Activated naive CD8-positive, alpha-beta T cell treated with anti-CD3 and anti-CD28 coated beads, Interleukin-2, amount 10 ng/mL, durations not matched to agents 7 days and 5 days (primary cell): ENCODE measurements at places on chromosomes 7 and 10. TPM values are rescaled to one million over a fixed set of nuclear protein-coding genes. Genes with fewer than 3 reads are reported as not detected.

DNA sequence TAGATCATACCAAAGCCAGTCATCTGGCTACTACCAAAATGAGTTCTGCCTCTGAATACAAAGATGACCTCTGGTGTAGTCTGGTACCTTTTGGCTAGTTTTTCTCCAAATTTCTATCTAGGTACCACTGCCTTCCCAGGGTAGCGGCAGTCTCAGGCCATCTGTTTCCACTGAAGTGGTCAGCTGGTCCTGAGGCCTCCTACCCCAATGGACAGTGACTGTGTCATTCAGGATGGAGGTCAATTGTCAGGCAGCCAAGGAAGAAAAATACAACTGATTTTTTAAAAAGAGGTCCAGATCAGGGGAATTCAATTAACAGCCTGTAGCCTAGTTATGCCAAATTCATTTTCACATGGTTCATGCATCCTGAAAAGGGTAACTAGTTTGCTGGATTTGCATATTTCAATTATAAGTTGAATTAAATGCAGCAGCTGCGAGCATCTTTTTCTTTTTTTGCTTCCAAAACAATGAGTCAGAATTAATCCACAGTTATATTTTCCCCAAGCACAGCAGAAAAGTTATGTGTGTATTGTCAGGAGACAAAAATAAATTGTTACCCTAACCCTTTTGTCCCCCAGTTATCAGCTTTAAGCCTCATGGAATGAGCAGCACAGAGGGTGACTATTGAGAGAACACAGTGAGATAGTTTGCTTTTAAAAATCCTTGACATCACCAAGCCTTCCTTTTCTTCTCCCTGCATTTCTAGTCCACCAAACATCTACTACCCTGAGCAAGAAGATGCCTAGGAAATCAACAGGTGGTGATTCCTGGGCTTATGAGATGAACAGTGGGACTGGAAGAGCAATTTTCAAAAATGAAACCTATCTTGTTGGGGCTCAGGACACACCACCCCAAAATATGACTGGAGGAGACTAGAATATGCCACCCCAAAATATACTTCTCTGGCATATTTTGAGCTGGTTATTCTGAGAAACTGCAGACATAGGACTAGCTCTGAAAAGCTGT lies 27.7 kb downstream of the BCCIP start:
- DNase-seq = no peak

GRCh38 chr10:11472158-11472753 lies 139.2 kb downstream of the USP6NL start:
- peak; percentile 67 for DNase-seq

GRCh38 chr10:112752288-112752687 lies 197.8 kb upstream of the TCF7L2 start:
- DNase-seq = no peak

DNA sequence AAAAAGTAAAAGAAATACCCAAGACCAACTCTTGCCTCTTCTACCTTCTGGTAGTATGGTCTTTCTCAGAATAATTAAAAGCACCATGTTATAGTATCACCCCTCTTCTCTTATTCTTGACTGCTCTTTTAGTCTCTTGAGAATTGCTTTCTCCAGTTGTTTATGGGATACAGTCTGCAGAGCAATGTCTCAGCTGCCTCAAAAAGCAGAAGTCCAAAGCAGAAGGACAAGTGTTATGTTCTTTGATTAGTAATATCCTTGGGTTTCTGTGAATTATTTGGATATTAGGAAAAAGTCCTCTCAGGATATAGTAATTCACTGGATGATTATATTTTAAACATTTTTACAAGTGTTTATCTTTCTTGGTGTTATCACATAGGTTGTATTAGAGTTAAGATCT lies 7.4 kb downstream of the TAS2R41 start:
- no peak for DNase-seq

GRCh38 chr7:23373151-23374004 lies 74.2 kb downstream of the MALSU1 start:
- no peak for DNase-seq

DNA sequence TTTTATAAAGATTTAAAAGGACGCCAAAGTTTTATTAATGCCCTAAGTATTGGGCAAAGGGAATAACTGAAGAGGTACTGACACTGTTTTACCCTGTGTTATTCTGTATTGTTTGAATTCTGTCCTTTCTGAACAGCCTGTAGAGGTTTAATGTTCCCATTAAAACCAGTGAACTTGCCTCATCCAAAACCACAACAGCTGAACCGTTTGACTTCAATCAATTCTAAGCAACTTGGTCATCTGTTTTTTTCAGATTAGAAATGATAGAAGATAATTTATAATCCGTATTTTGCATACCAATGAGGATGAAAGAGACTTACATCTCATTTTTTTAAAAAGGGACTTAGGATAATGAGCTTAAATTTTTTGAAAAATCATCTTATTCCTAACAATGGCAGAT lies 40.4 kb downstream of the HACD1 start:
- no peak for DNase-seq

DNA sequence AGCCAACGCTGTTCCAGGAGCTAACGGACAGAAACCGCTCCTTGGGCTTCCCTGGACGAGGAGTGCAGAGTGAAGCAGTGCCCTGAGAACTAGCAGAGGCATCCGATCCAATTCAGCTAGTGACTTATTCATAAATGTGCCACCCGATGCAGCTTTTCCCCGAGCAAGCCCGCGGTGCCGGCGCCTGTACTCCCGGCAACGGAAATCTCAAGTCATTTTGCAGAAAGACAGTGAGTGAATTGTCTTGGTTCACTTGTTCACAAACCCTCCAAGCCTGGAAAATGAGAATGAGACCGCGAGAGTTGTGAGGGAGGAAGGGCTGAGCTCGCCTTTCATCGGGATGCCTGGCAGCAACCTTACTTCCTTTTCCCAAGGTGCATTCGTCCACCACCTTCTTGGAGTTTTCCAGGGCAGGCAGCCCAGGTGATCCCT lies 87.5 kb downstream of the COBL start:
- no peak for DNase-seq

DNA sequence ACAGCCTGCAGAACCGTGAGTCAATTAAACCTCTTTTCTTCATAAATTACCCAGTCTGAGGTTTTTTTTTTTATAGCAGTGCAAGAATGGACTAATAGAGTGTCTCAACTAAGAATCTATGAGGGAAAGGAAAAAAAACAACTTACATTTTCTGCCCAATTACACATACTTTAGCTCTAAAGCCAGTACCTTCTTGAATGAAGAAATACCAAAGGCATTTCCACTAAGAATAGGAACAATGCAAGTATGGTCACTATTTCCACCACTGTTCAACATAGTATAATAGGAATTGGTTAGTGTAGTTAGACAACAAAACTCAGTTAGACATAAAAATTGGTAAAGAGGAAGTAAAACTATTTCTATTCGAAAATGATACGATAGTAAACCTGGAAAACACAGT lies 37.6 kb downstream of the MICU1 start:
- no peak for DNase-seq

DNA sequence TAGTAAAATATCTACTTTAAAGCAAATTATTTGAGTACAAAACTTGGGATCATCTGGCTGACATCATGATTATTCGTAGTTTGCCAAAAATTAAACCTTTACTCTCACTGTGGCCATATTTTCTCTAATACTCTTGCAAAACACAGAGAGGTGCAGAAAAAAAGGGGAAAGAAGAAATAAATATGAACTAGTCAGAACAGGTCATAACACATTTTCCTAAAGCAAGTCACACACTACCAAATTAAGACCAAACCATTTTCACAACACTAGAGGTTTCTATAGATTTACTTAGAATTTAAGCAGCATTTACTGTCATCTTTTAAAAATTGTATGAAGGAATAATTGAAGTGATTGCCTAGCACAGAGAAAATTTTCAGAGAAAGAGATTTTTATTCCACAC lies 726.1 kb downstream of the SORCS1 start:
- no peak for DNase-seq

GRCh38 chr10:98404571-98405359 lies 10.2 kb downstream of the PYROXD2 start:
- no peak for DNase-seq

- no peak for DNase-seq
Observed at GRCh38 chr7:32559480-32559879, 64.2 kb downstream of the AVL9 start.

DNA sequence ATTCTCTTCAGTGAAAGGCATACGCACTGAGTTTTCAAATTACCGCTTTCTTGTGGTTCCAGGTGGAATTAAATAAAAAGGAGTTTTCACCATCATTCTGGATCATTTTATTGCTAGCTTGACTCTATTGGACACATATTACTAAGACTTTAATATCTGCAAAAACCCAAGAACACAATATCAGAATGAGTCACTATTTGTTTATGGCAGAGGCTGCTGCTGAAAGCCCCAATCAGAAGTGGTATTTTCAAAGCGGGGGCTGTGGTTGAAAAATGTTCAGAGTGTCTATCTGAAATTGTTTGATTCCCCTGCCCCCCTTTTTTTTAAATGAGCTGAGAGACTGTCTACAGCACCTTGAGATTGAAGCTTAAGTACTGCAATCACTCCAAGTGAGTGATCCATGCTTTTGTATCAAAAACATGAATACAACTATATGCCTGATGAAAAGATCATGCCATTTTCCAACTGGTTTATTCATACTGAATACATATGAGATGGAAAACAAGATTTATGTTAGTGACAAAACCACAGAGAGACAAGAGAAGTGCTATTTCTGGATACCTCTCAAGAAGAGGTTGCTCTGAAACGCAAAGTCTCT lies 376.4 kb downstream of the HTR7 start:
- no peak for DNase-seq

DNA sequence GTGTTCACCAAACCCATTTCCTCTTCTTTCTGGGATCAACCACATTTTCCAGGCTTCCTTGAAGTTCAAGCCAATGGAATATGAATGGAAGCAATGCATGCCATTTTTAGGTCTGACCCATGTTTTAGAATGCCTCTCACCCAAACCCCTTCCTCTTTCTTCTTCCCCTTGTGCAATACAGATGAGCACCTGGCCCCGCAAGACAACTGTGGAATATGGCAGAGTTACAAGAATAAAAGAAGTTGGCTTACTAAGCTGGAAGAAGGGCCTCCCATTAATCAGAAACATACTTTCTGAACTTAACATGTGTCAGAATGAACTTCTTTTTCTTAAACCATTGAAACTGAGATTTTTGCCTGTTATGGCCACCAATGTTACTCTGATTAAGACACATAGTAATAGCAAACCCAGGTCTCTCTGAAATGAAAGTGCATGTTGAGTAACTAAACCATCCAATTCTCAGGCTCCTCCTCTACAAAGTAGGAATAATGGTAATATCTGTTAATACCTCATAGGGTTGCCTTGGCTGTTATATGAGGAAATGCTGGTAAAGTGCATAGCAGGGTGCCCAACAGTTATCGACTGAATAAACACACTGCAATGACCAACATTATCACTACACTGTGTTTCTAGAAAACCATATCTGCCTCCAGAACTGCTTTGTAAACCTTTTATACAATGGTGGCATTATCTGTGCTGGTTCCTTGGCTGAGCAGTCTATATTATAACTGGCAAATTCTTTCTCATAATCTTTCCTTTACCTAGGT lies 382.2 kb upstream of the NRP1 start:
- DNase-seq = no peak

GRCh38 chr10:75950307-75950706 lies 518.9 kb downstream of the LRMDA start:
- DNase-seq = no peak

DNA sequence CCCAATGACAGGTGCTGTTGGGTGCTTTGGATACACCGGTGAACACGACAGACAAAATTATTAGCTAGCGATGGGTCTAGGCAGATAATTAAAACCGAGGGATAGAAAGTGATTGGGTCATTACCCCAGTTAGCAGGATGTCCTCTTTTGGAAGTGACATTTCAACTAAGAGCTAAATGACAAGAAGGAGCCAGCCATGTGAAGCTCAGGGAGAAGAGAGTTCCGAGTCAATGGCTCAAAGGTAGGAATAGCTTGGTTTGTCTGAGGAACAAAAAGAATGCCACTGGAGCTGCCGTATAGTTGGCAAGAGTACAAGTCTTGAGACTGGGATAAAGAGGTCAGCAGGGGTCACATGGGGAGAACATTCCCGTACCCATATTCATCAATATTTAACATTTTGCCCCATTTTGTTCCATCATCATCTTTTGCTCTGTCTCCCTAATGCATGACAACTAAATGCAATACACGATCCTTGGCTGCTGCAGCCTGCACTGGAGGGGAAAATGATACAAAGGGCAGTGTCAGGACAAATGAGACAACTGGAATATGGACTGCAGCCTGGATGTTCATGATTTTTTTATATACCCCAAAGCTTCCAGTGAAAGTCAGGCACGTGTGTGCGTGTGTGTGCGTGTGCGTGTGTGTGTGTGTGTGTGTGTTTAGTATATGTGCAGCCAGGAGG lies 115.7 kb downstream of the ICA1 start:
- no peak for DNase-seq

DNA sequence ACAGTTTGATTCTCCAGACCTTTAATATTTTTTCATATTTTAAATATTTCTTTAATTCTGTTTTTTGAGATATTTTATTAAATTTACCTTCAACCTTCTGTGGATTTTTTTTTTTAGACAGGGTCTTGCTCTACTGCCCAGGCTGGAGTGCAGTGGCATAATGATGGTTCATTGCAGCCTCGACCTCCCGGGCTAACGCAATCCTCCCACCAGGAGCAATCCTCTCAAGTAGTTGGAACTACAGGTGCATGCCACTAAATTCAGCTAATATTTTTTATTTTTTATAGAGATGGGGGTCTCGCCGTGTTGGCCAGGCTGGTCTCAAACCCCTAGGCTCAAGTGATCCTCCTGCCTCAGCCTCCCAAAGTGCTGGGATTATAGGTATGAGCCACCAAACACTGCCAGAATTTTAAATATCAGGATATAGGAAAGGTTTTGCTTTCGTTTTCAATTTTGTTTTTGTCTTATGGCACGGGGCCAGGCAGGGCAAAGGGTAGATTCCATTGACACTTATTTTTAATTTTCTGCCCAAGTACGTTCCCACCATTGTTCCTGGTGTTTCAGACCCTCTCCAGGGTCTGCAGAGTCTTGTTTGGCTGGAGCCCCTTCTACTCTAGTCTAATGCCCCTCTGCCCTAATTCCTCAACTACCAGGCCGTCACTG lies 1.2 kb downstream of the TACC2 start:
- no peak for DNase-seq

DNA sequence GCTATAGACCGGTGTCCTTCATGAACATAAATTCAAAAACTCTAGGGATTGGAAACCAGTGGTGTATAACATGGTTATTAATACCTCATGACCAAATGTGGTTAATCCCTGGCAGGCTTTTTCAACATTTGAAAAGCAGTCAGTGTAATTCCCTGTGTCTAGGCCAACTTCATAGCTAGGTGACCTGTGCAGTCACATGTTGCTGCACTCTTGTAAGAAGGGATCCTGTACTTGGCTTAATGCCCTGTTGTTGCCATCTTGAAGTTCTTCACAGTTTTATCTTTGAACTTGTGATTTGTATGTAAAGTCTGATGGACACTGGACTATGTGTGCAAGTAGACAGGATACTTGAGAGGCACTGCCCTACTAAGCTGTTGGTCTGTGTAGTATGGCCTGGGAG lies 39.7 kb downstream of the ZNF33A start:
- DNase-seq = no peak

The GOLGA7B gene
- 12.0 TPM for total RNA-seq

The C7orf57 gene
- 0.14 TPM for total RNA-seq

The FANK1 gene
- 0.69 TPM for total RNA-seq

The LIPJ gene
- total RNA-seq = 0.17 TPM

The SLC35G1 gene
- 3.9 TPM for total RNA-seq

The PLXNA4 gene
- total RNA-seq = 16.5 TPM

The UFSP1 gene
- 3.0 TPM for total RNA-seq

The ADAM8 gene
- total RNA-seq = 91.0 TPM
